Stimulated activated naive B cell treated with anti-CD40 and anti-IgM and Interleukin-4, amounts not matched to agents 10 μg/mL and 1 μg/mL and 100 μg/mL, for 72 hours (primary cell): ENCODE measurements at places on chromosomes 7 and 10.

GRCh38 chr10:55320187-55320700 lies 519.2 kb upstream of the PCDH15 start:
- H3K4me1 ChIP-seq: no peaks in the 10 kb centered on the region
- no peak overlapping the region for H3K27ac ChIP-seq
- H3K27me3 ChIP-seq: no peaks in the 10 kb centered on the region
- H3K36me3 ChIP-seq: no peaks in the 10 kb centered on the region

DNA sequence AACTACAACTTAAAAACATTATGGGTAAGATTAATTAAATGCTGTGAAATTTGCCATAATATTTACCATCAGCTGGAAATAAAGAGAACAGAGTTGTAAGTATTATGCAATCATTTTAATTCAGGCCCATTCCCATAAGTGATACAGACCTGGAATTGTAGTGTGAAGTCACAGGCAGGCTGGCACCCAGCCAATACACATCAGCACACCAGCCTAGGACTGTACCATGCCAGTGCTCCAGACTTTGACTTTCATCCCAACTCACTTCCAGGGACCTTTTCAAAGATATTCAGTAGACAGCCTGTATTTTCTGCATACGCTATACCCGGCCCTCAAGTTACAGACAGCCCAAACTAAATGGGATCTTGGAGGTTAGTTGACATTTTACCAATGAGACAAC lies 143.3 kb downstream of the TES start:
- no peak overlapping the region for H3K4me3 ChIP-seq
- no peak overlapping the region for H3K27ac ChIP-seq
- H3K4me1 ChIP-seq: peaks cover 3% of the 10 kb centered on the region

- H3K36me3 ChIP-seq: no peaks in the 10 kb centered on the region
- no peak for DNase-seq
- H3K27me3 ChIP-seq: no peaks in the 10 kb centered on the region
- H3K27ac ChIP-seq: no peak overlapping the region
- no peak overlapping the region for H3K4me3 ChIP-seq
These were observed 89.5 kb downstream of the ANK3 start for GRCh38 chr10:60299961-60300883.

DNA sequence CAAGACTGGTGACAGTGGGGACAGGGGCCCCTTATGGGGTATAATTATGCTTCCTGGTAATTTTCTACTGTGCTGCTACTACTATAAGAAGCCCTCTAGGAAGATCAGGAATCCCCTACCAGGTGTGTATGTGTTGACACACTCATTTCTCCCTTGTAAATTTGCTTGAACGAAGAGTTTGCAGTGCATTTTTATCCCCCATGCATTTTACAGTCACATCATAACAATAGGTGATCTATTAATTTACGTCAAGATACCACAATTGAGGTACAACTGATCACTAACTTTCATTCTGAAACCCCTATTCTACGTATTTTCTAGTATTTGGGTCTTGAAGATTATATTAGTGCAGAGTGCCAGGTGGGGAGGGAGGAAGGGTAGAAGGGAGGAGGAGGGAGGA lies 252.2 kb downstream of the NSUN6 start:
- H3K4me3 ChIP-seq: no peak overlapping the region
- H3K4me1 ChIP-seq: peaks cover 15% of the 10 kb centered on the region
- no peak overlapping the region for H3K27ac ChIP-seq
- DNase-seq: no peak

- no peak overlapping the region for H3K4me3 ChIP-seq
- no peaks in the 10 kb centered on the region for H3K27me3 ChIP-seq
- H3K36me3 ChIP-seq: peaks cover 4% of the 10 kb centered on the region
- H3K27ac ChIP-seq: no peak overlapping the region
- no peaks in the 10 kb centered on the region for H3K4me1 ChIP-seq
These were observed 21.9 kb upstream of the ADAM22 start for GRCh38 chr7:87912121-87912520.

DNA sequence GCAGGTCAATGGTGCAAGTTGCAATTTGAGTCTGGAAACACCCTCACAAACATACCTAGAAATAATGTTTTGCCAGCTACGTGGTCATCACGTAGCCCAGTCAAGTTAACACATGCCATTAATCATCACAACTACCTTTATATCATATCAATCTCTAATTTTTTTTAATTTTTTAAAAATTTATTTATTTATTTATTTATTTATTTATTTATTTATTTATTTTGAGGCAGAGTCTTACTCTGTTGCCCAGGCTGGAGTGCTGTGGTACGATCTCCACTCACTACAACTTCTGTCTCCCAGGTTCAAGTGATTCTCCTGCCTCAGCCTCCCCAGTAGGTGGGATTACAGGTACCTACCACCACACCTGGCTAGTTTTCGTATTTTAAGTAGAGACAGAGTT lies 52.4 kb upstream of the MACROH2A2 start:
- H3K27ac ChIP-seq: no peak overlapping the region
- H3K4me3 ChIP-seq: no peak overlapping the region
- H3K4me1 ChIP-seq: no peaks in the 10 kb centered on the region
- no peak for DNase-seq
- peaks cover 3% of the 10 kb centered on the region for H3K36me3 ChIP-seq

- peak overlapping the region; percentile 63 for H3K27ac ChIP-seq
- no peak for DNase-seq
- peaks cover 15% of the 10 kb centered on the region for H3K36me3 ChIP-seq
- peaks cover 37% of the 10 kb centered on the region for H3K4me1 ChIP-seq
- H3K4me3 ChIP-seq: no peak overlapping the region
- no peaks in the 10 kb centered on the region for H3K27me3 ChIP-seq
These were observed 30.5 kb downstream of the ITPRIP start for GRCh38 chr10:104307576-104308438.
